Left hindlimb (tissue), 1 donor: ENCODE measurements at places on chromosomes 12 and 14.

DNA sequence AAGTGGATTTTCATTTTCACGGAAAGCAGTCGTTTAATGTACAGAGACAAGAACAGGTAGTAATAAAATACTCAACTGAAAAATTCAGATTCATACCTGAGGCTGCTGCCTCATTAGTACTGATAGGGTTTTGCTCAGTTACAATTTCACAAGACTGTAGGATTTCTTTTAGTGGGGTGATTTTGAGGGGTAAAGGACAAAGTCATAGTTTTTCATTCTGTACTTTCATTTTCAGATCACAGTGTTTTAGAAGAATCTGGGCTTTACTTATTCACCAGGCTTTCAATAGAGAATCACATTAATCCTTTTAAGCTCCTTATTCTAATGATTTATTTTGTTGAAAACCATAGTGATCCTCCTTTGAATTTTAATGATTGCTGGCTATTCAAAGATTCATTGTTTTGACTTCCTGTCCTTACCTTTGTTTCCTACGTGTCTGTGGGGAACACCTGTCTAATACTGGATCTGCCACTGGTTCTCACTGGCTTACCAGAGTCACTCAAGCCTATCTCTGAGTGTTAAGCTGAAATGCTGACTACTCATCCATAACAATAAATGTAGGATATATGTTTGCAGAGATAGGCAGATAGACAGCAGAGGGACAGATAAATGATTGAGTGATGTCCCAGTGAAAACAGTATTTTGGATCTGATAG is 243.8 kb upstream of the NPAS3 start:
- no peak for DNase-seq

DNA sequence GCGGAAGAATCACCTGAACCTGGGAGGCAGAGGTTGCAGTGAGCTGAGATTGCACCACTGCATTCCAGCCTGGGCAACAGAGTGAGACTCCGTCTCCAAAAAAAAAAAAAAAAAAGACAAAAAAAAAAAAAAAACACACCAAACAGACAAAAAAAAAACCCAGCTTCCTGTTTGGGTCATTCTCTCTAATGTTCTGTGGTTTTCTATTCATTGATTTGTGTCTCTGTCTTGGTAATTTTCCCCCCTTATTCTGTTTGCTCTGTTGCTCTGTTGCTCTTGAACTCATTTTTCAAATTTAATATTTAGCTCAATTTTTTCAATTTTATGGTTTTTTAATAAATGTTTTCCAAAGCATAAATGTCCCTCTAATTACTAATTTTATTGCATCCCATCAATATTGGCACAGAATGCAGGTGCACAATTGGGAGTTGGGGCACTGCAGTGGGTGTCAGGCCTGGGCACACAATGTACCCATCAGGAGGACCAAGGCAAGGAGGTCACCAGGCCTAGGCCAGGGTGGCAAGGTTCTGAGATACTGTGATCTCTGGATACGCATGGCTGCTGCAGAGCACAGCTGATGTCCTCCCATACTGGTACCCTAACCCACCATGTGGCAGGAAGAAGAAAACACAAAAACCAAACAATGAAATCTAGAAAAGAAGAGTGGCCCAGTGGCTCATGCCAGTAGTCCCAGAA is 8.0 kb upstream of the GNPTAB start:
- DNase-seq = no peak

- DNase-seq = no peak
These were observed 95.8 kb downstream of the PRKCH start for GRCh38 chr14:61417141-61417540.

DNA sequence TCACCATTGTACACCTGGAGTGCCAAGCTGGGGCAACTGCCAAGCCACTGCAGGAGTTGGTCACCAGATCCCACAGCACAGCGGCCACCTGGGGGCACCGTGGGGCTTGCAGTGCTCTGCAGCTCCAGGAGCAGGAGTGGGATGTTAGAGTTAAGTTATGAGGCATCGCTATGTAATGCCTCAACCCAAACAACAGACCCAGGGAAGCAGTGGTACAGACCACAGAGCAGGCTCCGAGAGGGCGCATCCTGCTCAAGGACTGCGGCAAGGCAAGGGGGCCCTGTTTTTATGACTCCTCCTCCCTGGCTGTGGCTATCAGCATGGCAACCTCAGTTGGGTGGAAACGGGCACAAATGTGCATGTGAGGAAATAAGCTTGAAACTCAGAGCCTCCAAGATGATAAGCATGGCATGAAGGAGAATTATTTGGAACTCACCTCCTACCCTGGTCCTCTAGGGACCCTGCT is 63.1 kb downstream of the ARL6IP4 start:
- peak; percentile 83 for DNase-seq

DNA sequence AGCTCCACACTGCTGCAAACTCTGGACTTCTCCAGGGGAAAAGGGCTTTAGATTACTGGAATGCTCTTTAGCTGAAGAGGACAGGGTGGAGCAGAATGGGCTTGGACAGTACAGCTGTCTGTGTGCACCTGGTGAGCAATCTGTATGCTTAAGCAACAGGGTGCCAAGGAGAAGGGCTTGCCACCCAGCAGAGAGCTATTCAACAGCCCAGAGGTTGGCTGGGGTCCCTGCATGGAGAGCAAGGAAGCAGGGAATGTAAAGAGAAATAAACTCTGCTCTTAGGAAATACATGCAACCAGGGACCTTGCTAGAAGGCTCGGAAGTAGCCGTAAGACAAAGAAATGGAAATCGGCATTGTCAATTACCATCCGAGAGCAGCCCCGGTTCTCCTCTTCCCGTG is 53.0 kb upstream of the CORO1C start:
- no peak for DNase-seq

DNA sequence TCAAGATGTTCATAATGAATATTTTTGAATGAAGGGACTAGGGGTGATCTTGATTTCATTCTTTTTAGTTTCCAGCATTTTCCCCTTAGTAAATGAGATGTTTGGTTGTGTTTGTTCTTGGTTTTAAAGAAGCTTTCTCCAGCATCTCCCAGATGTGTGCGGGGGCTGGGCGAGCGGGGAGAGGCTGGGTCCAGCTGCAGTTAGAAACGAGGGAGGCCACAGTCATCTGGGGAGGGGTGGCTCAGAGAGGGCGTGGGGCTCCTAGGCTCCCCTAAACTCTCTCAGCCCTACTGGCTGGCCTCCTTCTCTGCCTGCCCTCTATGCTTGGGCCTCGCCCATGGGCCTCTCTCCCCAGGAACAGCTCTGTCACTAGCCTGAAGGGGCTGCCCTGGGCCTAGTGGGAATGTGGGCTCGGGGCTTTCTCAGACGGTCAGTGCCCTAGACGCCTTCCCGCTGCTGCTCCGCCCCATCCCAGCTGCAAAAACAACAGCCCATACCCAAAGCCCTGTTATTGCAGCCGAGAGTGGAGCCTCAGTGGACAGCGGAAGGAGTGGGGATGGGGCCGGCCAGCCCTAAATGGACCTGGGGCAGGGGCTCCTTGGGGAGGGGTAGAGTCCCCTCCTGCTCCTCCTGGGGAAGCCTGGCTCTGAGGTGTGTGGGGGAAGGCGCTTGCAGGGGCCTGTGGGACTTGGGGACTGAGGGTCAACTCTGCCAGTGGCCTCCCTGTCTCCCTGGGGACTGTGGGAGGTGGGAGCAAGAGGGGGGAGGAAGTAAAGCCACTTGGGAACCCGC is 18.3 kb upstream of the EIF2B2 start:
- peak; percentile 64 for DNase-seq

GRCh38 chr14:43407706-43408105 is 1099.4 kb downstream of the FSCB start:
- no peak for DNase-seq

- no peak for DNase-seq
These were observed 43.1 kb upstream of the DLK1 start for GRCh38 chr14:100683578-100683977.

- no peak for DNase-seq
These were observed 182.0 kb upstream of the DCN start for GRCh38 chr12:91364471-91365184.

DNA sequence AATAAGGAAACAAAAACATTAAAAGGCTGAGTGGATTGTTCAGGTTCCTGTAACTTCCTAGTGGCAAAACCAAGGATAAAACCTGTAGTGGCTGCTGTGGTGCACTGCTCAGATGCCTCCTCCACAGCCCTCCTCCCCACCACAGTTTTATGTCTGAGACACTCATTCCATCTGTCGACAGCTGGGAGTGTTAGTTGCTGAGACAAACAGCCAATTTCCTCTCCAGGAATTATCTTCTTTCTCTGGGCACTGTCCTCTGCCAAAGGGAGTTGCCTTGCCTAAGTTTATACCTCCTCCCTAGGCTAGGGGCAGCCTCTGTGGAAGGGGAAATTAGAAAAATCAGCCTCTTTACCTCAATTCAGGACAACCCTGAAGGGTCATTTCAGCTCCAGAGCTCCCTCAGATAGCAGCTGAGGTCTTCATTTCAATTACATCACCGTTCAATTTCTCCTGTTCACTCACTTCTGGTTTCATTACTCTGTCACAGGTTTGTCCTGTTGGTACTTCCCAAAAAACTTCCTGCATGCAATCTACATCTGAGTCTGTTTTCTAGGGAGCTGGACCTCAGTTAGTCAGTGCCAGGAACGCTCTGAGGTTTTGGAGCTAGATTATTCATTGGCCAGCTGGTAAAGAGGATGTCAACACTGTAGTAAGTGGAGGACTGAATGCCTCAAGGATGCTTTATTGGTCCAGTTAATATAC is 74.9 kb upstream of the ATP2B1 start:
- peak; percentile 64 for DNase-seq

DNA sequence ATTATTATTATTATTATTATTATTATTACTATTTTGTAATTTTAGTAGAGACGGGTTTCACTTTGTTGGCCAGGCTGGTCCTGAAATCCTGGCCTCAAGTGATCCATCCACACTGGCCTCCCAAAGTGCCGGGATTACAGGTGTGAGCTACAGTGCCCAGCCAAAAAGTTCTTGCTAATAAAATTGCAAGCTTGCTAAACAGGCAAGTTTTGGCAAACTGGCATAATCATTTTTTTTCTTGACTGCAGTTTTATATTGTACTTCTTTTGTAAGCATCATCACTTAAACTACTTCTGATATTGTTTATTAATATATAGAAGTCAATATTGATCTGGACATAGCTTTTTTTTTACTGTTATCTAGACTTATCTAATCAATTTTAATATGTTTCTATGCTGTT is 536.4 kb downstream of the LRFN5 start:
- no peak for DNase-seq

- no peak for DNase-seq
These were observed 374.9 kb upstream of the RGS6 start for GRCh38 chr14:71557351-71557750.

DNA sequence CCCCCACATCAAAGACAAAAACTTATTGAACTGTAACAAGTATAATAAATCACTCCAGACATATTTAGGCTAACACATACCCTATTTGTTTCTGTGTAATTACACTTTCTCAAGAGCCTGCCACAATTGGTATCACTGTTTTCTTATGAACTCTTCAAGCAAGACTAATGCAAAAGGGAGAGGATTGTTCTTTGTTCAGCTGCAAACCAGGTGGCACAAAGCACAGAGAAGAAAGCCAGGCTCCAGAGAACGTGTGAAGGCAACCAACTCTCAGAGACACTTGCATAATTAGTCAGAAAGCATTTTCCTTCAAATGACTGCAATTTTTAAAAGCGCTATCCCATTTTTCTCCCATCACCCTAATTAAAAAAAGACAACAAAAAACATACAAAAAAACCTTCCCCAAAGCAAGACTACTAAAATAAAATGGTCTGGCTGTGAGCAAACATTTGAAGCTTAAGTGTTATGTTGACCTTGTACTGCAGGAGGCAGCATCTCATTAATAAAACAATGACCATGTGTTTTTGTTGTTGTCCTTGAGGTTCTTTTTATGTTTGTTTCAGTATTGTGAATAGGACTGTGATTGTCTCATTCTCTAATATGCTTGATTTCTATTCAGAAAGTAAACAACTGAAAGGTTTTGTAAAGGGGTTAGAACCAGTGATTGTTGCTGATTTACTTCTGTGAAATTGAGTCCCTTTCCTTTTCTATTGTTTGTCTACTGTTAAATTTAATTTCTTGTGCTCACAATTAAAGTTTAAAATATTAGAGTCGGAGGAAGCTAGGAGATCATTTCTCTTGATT is 452.7 kb upstream of the PDE3A start:
- DNase-seq = no peak

- peak; percentile 29 for DNase-seq
These were observed 160.0 kb downstream of the ADGRD1 start for GRCh38 chr12:131113568-131114270.

GRCh38 chr12:113398346-113399290 is 5.1 kb downstream of the SDS start:
- no peak for DNase-seq

GRCh38 chr12:50174971-50175715 is 8.0 kb upstream of the CERS5 start:
- DNase-seq = no peak

DNA sequence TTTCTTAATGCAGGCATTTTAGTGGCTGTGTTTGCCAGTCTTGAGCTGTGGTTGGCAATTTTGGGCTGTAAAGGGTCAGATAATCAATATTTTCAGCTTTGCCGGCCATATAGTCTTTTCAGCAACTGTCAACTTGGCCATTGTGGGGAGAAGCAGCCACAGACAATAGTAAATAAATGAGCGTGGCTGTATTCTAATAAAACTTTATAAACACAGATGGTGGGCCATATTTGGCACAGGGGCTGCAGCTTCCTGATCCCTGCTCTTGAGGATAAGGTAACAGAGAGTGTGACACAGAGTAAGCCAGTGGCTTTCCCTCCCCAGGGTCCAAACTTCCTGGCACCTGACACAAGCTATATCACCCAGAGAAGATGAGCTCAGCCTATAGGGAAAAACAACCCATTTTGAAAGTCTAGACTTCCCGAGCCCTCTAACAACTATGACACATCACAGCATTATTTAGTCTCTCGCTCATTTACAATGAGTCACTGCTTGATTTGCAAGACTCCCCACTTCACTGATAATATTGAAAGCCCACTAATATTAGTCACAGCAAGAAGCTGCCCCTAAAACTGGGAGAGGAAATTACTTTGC is 163.1 kb upstream of the TMPO start:
- DNase-seq = no peak

- peak; percentile 41 for DNase-seq
These were observed 80.9 kb downstream of the SLC41A2 start for GRCh38 chr12:104877103-104877705.

- no peak for DNase-seq
These were observed 768.8 kb upstream of the TBX3 start for GRCh38 chr12:115452751-115453281.

DNA sequence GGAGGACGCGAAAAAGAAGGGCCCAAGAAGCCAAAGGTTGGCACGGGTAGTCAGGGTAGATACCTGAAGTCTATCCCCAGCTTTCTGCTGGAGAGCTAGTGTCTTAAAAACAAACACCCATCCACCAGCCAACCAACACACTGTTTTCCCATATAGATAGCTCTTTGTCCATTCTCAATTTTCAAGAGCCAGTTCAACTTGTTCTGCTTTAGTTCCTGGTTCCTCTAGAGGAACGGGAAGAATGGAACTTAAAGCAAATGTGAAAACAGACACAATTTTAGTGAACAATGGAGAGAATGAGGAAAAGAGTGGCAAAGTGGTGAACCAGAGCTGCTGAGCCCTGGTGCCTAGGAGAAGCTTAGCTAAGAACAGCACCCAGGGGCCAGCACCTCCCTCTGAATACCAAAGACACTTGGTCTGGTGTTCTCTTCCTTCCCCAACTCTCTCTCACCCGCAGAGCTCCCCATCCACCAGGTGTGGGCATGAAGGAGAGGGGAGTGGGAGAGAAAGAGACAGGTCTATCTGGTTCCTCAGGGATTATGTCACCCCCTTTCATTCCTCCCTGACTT is 3.8 kb downstream of the NDRG2 start:
- no peak for DNase-seq
